Anterior cingulate cortex (tissue), 58 donors: ENCODE measurements at places on chromosomes 6 and 20.

DNA sequence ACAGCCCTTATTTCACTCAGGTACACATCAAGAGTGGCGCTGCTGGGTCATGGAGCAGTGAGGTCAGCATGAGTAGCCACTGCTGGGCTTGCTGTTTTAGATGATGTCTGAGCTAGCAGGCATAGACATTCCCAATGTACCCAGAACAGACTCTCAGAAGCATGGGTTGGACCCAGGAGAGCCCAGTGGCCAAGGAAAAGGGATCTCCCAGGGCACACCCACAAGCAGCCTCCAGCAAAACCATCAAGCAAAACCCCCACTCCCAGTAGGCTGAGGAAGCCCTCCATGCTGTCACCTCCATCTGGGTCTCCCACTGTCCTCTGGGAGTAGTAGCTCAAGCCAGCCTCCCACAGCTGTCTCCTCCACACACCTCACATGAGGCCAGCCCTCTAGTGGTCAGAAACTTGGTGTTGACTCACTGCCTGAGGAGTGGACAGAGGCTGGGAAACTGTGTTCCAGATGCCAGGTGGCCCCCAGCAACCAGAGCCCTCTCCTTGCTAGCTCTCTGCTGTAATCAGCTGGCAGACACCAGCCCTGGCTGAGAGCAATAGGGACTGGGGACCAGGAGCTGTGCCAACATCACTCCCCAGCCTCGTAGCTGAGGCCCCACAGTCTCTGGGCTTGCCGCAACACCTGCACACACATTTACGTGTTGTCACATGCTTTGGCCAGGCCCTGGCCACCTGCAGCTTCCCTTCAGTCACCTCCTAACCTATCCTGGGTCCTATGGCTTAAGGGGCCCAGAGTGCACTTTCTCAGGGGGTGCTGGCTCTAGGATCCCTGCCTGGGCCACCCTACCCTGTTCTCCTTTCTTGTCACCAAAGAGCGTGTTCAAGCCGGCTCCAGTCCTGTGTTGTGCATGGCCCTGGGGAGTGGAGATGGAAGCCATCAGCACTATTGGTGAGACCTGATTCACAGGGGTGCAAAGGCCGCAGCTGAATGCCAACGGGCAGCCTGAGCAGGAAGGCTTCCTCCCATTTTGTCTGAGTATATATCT lies 1.9 kb upstream of the AP5S1 start:
- peak; percentile 31 for DNase-seq

- DNase-seq, result no peak
Measured at GRCh38 chr6:30757261-30757904, 13.0 kb upstream of the IER3 start.

- no peak for DNase-seq
Measured at GRCh38 chr20:23099791-23100719, 13.9 kb upstream of the CD93 start.

- no peak for DNase-seq
Measured at GRCh38 chr6:31639043-31639442, 13.4 kb downstream of the BAG6 start.

- no peak for DNase-seq
Measured at GRCh38 chr6:122392564-122393350, 6.7 kb upstream of the HSF2 start.

DNA sequence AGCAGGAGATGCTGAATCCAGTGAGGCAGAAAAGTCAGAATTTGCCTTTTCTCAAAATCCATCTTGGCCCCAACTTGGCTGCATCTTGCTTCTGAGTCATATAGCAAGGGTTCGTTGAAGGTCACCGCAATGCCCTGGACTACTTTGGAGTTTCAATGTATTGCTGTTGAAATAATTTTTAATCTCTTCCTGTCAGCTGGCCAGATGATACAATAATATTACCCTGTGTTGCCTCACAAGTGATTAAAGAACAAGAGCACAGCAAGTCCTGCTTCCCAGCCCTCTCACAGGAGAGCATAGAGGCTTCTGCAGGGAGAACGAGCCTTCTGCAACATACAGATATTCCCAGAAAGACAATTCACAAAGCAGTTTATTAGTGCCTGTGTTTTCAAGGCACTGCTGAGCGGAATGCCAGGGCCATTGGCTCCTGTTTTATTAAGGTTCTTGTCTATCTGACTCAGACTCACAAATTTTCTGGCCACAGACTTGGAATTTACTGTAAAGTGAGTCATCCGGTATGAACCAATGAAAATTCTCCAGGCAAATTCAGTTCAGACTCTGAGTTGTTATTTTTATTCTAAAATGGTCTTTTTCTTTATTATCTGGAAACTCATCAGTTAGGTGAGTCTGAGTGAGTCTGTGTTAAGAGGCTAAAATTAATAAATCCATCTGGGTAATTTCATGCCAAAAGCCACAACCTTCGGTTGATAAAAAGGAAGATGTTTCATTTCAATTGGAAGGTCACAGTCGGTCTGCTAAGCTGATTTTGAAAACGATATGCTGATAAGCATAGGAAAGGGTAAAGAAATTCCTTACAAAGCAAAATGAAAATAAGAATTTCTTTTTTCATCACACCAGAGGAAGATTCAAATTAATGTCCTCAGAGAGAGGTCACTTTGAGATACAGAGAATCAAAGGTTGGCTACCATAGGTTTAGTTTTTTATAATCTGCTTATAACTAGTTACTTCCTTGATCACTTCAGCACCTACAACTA lies 289.4 kb upstream of the STXBP5 start:
- no peak for DNase-seq

DNA sequence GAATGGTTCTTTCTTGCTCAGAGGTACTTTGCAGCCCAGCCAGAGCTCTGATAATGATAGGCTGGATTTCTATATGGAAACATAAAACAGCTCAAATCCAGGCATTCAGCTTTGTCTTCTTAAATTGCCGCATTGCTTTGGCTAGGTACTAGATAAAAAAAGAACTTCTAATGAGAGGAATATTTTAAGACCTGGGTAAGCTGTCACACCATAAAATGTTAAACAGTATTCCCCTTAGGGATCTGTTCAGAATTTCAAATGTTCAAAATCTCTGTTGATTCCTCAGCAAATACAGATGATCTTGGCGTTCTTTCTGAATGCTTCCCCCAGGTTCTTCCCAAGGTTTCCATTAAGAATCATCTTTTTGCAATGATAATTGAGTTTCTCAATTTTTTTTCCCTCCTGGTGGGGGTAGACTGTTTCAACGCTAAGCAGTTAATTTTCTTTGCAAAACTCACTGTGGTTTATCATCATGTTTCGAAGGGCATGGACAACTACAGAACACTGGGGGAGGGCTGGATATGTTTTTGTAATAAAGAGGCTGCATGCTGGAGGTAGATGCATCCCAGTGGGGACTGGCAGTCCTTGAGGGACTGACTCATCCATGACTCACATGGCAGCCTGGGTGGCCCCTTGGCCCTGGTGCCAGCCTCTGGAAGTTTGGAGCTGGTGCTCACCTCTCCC lies 31.0 kb downstream of the TIAM2 start:
- DNase-seq, result no peak

GRCh38 chr6:127481111-127481510 lies 21.9 kb upstream of the KIAA0408 start:
- no peak for DNase-seq
